Stomach (tissue), 19 donors: ENCODE measurements at places on chromosomes 11 and 22.

- no peaks in the 10 kb centered on the region for H3K27me3 ChIP-seq
- DNase-seq = peak; percentile 60
- no peak overlapping the region for H3K4me3 ChIP-seq
- H3K4me1 ChIP-seq = peaks cover 56% of the 10 kb centered on the region
Observed at GRCh38 chr11:96241331-96241841, 101.6 kb downstream of the MAML2 start.

GRCh38 chr11:86464509-86465221 is 90.0 kb downstream of the CCDC81 start:
- H3K36me3 ChIP-seq = no peaks in the 10 kb centered on the region
- no peaks in the 10 kb centered on the region for H3K27me3 ChIP-seq
- peaks cover 18% of the 10 kb centered on the region for H3K4me1 ChIP-seq
- DNase-seq = no peak
- no peak overlapping the region for H3K27ac ChIP-seq

GRCh38 chr11:120044011-120044675 is 93.8 kb downstream of the TRIM29 start:
- no peaks in the 10 kb centered on the region for H3K36me3 ChIP-seq
- H3K27me3 ChIP-seq = peaks cover 12% of the 10 kb centered on the region
- no peaks in the 10 kb centered on the region for H3K4me1 ChIP-seq
- no peak for DNase-seq

DNA sequence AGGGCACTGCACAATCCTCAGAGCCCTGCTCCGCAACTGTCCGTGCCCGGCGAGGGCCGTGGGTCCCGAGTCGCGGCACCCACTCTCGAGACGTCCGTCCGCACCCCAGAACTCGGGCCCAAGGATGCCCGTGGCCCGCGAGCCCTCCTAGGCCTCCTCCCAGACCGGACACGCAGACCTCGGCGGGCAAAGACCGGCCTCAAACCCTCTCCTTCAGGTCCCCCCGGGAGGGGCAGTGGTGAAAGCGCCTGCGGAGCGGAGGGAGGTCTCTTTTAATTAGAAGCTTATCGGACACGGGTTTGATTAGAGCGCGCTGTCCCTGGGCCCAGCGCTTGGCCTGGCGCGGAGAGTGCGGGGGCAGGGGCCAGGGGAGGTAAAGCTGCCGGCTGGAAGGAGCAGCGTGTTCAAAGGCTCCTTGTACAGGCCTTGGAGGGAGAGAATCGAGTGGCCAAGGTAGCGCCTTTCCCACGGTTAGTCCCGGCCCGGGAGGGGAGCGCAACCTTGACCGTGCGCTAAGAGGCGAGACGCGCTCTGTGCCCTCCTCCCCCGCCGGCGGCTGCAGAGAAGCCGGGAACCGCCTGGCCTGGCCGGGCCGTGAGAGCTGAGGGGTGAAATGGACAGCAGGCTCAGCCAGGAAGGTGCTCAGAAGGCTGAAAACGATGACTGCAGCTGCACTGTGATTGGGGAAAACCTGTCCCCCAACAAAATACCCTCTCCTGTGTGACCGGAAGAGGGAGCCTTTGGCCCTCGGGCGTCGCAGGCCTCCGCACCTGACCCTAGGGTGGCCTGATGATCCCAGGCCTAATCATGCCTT is 4.6 kb downstream of the WT1 start:
- H3K4me1 ChIP-seq = peaks cover 42% of the 10 kb centered on the region
- no peak overlapping the region for H3K27ac ChIP-seq
- no peaks in the 10 kb centered on the region for H3K36me3 ChIP-seq
- H3K27me3 ChIP-seq = peaks cover 100% of the 10 kb centered on the region
- H3K4me3 ChIP-seq = no peak overlapping the region
- DNase-seq = no peak
